Stomach (tissue), 19 donors: ENCODE measurements at places on chromosomes 1 and 21. TPM values are rescaled to one million over a fixed set of nuclear protein-coding genes. Genes with fewer than 3 reads are reported as not detected.

Gene PTPRU
- 4.9 TPM for polyA plus RNA-seq

Gene MIXL1
- polyA plus RNA-seq, result not detected

Gene TNFRSF14
- polyA plus RNA-seq, result 128 TPM

Gene ITGB2
- polyA plus RNA-seq, result 24.1 TPM

Gene USP33
- 17.4 TPM for polyA plus RNA-seq

Gene TCHH
- polyA plus RNA-seq, result not detected

Gene TMEM269
- 0.03 TPM for polyA plus RNA-seq

Gene RAB42
- polyA plus RNA-seq, result 0.70 TPM

Gene CLCA2
- not detected for polyA plus RNA-seq

Gene NR1I3
- not detected for polyA plus RNA-seq

Gene HAO2
- not detected for polyA plus RNA-seq

Gene TENT5C
- 9.5 TPM for polyA plus RNA-seq

Gene SLC35E2B
- 16.7 TPM for polyA plus RNA-seq

Gene ZFP69
- 2.3 TPM for polyA plus RNA-seq

- no peak for DNase-seq
Measured at GRCh38 chr1:25063591-25064416, 133.7 kb upstream of the RUNX3 start.

DNA sequence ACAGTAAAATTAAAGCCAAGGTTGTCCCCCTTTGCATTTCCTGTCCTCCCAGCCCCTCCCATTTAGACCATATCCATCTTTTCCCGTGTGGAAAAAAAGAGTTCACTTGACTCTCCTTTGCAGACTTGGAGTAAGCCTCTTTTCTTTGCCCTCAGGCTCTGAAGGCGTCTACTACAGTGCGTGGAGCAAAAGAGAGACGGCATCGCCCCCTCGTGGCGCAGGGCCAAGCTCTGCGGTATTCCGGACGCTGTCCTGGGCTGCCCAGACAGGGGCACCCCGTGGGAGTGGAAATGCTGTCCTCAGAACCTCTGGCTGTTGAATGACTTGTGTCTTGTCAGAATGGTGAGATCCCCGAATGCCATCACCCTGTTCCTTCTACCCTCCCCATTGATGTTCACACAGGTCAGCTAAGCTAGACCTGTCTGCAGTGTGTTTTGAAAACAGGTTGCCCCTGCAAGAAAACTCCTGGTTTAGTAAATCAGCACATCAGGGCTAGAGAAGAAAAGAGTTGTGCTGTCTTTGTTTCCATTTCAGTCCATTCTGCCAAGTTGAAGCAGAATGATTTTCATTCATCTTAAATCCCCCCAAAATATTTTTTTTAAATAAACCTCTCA lies 12.3 kb upstream of the GJA8 start:
- DNase-seq, result peak; percentile 90

DNA sequence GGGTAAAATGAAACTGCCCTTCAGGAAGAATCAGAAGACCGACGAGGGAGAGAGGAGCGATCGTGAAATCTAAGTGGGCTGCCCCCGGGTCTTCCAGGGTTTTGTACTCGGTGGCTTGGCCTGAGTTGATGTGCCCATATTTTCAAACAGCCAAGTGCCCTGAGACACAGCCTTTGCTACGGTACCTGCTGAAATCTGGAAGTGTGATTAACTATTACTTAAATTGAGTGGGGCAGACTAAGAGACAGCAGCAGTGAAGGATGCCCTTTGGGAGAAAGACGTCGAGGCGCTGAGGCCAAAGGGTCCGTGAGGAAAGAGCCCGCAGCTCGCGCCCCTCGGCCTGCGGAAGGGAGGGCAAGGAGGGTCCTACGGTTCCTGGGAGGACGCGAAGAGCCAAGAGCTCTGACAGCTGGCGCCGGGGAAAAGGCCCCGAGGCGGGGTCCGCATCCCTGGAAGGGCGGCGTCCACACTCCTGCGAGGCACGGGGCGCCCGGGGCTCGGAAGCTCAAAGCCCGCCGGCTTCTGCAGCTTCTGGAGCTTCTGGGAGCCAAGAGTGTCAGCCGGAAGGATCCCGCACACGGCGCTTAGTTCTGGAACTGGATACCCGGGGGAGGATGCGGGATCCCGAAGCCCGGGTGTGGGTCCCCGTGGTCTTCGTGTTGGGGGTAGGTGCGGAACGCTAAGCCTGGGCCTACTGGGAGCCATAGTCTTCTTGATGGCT lies 15.4 kb upstream of the RNU1-4 start:
- peak; percentile 40 for DNase-seq

DNA sequence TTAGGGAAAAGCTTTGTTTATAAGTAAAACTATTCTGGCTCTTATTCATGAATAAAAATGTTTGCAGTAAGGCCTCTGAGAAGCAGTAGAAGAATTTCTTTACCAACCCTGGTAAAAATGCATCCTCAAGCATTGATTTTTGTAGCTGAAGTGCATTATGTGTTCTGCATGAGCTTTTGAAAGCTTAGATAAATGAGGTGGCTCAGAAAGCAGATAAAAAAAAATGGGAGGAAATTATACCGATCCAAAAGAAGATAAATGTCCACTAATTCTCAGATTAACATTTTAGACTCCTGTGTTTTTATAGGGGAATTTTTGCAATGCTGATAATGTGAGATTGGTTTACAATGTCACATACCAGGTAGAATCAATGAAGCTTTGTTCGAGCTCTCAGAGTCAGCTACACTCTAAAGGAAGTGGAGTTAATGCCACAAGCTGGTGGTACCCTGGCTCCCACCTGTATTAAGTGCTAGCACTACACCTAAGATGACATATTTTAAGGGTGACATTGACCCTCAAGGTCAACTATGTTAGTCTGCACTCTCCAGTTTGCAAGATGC lies 85.5 kb upstream of the SELENON start:
- DNase-seq, result no peak

DNA sequence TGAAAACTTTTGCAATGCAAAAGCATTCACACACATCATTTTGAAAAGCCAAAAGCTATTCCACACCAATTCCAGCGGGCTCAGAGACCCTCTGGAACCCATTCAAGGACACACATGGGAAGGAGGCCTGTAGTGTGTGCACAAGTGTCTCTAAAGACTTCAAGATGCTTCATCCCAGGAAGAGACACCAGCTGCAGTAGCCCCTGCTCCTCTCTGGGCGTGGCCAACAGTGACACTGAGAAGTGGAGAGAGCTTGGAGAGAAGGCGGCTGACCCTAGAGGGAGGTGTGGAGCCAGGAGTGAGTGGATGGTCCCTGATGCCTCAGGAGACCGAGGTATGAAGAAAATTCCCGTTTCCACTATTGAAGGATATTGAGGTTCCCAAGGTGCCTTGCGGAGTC lies 14.9 kb upstream of the TNNI1 start:
- DNase-seq, result no peak

DNA sequence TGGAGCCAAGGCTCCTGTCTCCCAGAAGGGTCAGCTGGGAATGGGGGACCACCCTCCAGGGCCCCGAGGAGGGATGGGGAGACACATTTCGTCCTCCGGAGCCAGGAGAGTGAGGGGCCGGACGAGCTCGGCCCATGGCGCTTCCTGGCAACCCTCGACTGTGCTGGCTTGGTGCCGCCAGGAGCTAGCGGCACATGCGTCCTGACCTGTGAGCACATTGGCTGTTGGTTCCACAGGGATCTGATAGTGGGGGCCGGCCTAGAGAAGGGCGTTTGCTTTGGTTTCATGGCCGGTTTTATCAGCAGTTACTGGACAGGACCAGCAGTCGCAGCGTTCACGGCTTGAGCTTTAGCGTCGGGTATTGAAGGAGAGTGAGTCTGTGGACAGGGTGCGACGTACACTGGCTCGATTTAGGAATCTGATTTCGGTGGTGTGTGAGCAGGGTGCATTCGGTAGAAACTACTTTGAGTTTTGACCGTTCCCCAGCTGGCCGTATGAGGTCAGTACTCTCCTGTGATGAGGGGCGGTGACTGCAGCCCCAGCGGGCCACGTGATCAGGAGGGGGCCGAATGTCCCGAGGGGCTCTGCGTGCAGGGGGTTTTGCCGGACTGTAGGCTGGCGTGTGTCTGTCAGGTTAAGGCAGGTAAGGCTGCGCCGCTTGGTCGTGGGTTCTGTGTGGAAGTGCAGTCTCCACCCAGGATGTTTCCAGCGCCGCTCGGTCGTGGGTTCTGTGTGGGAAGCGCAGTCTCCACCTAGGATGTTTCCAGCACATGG lies 18.7 kb downstream of the FAAP20 start:
- no peak for DNase-seq

DNA sequence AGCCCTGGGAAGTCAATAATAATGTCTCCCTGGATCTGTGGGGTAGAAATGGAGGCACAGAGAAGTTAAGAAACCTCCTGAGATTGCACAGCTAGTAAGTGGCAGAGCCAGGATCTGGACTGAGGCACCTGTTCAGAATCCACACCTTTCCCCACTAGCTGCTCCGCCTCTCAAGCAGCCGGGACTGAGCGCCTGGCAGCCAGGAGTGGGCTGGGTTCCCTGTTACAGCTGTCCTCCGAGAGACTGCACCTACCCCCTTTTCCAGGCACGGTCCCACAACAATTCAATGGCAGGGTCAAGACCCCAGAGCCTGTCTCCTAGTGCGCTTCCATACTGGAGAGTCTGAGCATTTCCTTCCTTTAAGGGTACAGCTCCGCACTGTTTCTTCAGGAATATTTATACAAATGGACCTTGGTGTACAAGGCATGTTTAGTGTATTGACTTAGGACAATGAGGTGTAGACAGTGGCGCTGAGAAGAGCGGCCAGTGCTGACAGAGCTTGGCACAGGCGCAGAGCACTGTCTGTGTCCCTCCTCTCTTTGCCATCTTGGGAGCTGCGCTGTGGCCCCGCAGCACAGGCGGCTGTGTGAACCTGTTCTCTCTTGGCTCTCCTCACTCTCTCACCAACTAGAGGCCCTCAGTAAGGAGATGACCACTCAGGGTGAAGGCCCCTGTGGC lies 24.4 kb downstream of the GRHL3 start:
- DNase-seq, result no peak

DNA sequence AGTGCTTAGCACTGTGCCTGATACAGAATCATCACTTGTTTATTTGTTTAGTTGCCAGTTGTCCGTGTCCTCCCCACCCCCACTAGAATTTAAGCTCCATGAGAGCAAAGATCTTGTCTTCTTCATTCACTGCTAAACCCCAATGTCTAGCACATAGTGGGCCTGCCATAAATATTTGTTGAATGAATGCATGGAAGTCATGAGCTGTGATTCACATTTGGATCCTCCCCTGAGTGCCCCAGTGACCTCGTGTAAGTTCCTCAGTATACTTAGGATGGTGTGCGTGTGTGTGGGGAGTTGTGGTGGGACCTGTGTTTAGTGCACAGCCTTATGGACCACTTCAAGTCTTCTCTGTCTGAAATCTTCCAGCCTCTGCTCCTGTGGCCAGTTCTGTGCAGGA lies 23.1 kb downstream of the IER5 start:
- no peak for DNase-seq

- DNase-seq, result no peak
Measured at GRCh38 chr21:46454142-46454541, 4.5 kb upstream of the DIP2A start.

- DNase-seq, result peak; percentile 52
Measured at GRCh38 chr1:46333300-46334029, 7.1 kb upstream of the NSUN4 start.

- no peak for DNase-seq
Measured at GRCh38 chr1:50940291-50940690, 19.8 kb downstream of the FAF1 start.

DNA sequence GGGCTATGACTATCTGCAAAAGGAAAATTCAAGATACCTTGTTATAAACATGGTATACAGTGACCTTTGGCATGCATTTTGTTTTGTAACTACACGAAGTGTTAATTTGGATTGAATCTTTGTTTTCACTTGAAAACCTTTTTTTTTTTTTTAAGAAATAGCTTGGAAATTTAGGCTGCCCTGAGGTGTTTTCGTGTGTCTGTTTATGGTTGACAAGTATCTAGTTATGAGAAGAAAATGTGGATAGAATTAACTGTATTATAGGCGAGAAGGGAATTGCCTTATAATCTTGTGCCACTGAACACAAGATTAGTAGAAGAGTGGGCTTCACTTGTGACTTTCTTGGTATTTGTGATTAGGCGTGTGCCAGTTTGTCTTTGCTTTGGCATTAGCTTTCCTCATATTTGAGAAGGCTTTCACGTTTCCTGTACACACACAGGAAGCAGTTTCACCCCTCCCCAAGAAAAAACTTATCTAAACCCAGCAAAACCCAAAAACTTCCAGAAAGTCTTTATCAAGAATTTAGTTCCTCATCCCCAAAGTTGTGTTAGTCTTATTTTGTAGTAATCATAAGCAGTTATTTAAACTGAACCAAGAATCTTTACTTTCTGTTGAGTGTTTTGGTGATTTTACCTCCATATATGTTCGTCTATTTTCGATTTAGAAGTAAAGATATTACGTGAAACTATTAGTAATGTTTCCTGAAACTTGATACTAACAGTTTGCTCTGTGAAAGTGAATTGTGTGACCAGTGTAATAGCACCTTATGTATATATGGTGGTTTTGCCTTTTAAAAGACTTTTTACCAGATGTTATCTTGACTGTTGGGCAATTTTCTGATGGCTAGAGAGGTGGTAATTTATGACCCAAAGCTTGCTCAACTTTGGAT lies 3.8 kb downstream of the DYRK1A start:
- no peak for DNase-seq

- no peak for DNase-seq
Measured at GRCh38 chr1:160208557-160209320, 3.6 kb downstream of the PEA15 start.

GRCh38 chr1:54409156-54410142 lies 3.3 kb upstream of the SSBP3 start:
- peak; percentile 28 for DNase-seq

- peak; percentile 35 for DNase-seq
Measured at GRCh38 chr1:213381572-213382084, 330.6 kb downstream of the RPS6KC1 start.

DNA sequence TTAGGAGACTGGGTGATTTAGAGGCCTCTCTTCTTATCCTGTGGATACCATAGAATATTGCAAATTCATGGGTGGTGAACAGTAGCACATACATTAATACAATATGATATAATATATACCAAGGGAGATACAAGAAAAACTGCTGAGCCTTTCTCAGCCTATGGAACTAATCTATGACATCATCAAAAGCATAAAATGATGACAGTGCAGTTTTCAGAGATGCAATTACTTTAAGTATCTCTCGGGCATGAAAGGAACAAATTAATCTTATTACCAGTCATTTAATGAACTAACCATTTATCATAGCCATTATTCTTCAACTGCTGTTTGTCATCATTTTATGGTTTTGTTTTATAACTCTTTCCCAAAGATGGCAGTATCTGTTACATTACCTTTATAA lies 3.5 kb downstream of the CHODL start:
- DNase-seq, result no peak

- no peak for DNase-seq
Measured at GRCh38 chr1:84719543-84720217, 29.4 kb upstream of the SSX2IP start.
